ENCODE measurements at places on chromosomes 5 and 9. TPM values are rescaled to one million over a fixed set of nuclear protein-coding genes. Genes with fewer than 3 reads are reported as not detected.

The MSX2 gene
- 0.61 TPM for total RNA-seq

The GPR151 gene
- not detected for total RNA-seq

DNA sequence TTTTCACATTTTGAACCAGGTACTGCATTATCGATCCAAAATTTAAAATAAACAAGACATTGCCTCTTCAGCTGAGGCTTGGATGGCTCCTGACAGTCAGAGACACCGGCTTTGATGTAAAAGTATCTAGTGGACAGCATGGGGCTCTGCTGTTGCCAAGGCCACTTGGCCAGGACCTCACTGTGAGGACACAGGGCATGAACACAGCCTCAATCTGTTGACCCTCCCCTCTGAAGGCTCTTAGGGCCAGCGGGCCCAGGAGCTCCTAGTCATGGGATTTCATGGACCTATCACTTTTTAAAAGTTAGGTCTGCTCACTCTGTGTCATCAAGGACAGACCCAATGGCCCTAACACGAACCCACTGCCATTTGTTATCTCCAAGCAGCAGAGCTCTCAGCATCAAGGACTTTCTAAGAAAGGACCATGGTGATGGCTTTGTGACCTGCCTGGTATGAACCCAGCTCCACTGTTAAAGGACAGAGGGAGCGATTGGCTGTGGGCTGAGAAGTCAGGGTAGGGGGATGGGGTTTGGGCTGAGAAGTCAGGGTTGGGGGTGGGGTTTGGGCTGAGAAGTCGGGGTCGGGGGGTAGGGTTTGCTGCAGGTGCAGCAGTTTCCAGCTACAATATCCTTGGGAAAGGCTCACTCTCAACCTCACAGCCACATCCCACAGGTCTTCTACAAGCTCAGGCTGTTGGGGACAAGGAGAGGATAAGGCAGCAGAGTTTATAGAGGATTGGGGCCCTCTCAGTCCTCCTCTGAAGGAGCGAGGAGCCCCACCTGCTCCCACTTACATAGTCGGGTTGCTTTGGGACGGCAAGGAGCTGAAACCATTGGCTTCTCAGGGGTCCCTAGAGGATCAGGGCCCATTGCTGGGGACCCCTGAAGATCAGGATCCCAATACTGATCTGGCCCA lies 146.8 kb downstream of the BARX1 start:
- no peak overlapping the region for H3K4me3 ChIP-seq
- DNase-seq = no peak
- no peak overlapping the region for H3K27ac ChIP-seq
- no peaks in the 10 kb centered on the region for H3K4me1 ChIP-seq

The GLDC gene
- 0.18 TPM for total RNA-seq

The LCNL1 gene
- total RNA-seq = 1.1 TPM

The TAF11L5 gene
- total RNA-seq = not detected

GRCh38 chr5:68225911-68226545 lies 10.5 kb downstream of the PIK3R1 start:
- no peak for DNase-seq
- peaks cover 21% of the 10 kb centered on the region for H3K36me3 ChIP-seq
- peak overlapping the region; percentile 8 for H3K4me3 ChIP-seq
- no peaks in the 10 kb centered on the region for H3K27me3 ChIP-seq
- H3K4me1 ChIP-seq = peaks cover 10% of the 10 kb centered on the region

DNA sequence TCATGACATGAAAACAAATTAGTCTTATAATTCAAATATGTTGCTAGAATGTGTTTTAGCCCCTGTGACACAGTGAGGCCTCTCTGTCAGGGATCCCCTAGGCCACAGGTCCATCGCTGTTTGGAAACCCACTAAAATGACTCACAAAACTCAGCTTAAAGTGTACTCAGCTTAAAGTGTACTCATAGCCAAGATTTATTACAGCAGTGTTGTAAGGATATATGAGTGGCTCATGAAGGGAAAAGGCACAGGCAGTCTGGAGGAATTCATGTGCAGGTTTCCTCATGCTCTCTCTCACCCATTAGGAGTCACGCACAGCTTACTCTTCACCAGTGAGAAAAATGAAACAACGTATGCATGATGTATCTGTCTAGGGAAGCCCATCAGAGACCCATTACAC lies 24.4 kb upstream of the TGFBI start:
- DNase-seq = no peak
- no peaks in the 10 kb centered on the region for H3K36me3 ChIP-seq
- no peaks in the 10 kb centered on the region for H3K4me1 ChIP-seq
- H3K27me3 ChIP-seq = peaks cover 6% of the 10 kb centered on the region

DNA sequence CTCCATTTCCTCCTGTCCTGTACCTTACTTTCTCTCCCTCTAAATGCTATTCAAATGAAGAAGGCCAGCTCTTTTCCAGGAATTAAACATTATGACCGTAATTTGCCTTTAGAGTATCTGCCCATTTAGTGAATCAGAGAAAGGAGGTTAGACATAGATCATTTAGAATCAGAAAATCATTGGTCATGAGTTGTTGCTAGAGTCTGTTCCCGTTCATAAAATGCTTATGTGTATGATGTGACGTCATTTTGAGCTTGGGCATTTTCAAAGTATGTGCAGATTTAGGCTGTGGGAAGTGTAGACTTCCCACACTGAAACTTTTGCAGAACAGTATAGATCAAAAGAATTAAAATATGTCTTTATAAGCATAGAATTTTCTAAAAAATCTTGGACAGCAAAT lies 163.0 kb downstream of the ALDH1A1 start:
- no peaks in the 10 kb centered on the region for H3K36me3 ChIP-seq
- H3K4me3 ChIP-seq = no peak overlapping the region
- no peaks in the 10 kb centered on the region for H3K4me1 ChIP-seq

DNA sequence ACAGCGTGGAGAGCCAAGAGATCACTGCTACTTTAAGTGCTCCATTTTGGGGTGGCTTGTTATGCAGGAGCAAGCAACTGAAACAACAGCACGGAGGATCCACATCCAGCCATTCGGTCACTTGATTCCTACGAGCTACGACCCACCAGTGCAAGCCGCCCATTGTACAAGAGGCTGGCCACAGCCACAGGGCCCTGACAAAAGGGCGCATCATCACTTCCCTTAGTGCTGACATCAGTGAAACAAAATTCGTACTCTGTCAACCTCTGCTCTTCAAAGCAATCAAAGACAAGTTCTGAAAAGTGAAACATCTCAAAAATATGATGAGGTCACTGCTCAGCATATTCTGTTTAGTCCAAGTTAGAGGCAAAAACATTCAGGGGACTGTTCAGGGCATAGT lies 168.4 kb downstream of the GADD45G start:
- DNase-seq = no peak
- no peak overlapping the region for H3K4me3 ChIP-seq
- no peak overlapping the region for H3K27ac ChIP-seq

- DNase-seq = no peak
- H3K4me3 ChIP-seq = no peak overlapping the region
- H3K27ac ChIP-seq = no peak overlapping the region
- H3K27me3 ChIP-seq = no peaks in the 10 kb centered on the region
- H3K36me3 ChIP-seq = peaks cover 76% of the 10 kb centered on the region
These were observed 15.7 kb upstream of the C5orf34 start for GRCh38 chr5:43530648-43531047.

GRCh38 chr9:132575005-132575609 lies 7.3 kb upstream of the BARHL1 start:
- DNase-seq = peak; percentile 83
- no peaks in the 10 kb centered on the region for H3K4me1 ChIP-seq
- H3K27me3 ChIP-seq = peaks cover 37% of the 10 kb centered on the region
- no peak overlapping the region for H3K4me3 ChIP-seq
- no peak overlapping the region for H3K27ac ChIP-seq

The FSTL4 gene
- total RNA-seq = 1.6 TPM

- DNase-seq = no peak
- no peak overlapping the region for H3K27ac ChIP-seq
- H3K36me3 ChIP-seq = no peaks in the 10 kb centered on the region
- peaks cover 100% of the 10 kb centered on the region for H3K27me3 ChIP-seq
- H3K4me3 ChIP-seq = no peak overlapping the region
These were observed 1.8 kb downstream of the MCIDAS start for GRCh38 chr5:55225346-55225745.

- no peaks in the 10 kb centered on the region for H3K27me3 ChIP-seq
- no peak overlapping the region for H3K27ac ChIP-seq
- H3K4me3 ChIP-seq = no peak overlapping the region
- peak; percentile 33 for DNase-seq
- H3K4me1 ChIP-seq = peaks cover 4% of the 10 kb centered on the region
- no peaks in the 10 kb centered on the region for H3K36me3 ChIP-seq
These were observed 330.1 kb downstream of the ADAMTS6 start for GRCh38 chr5:65151614-65152013.

The IFNA13 gene
- total RNA-seq = not detected

DNA sequence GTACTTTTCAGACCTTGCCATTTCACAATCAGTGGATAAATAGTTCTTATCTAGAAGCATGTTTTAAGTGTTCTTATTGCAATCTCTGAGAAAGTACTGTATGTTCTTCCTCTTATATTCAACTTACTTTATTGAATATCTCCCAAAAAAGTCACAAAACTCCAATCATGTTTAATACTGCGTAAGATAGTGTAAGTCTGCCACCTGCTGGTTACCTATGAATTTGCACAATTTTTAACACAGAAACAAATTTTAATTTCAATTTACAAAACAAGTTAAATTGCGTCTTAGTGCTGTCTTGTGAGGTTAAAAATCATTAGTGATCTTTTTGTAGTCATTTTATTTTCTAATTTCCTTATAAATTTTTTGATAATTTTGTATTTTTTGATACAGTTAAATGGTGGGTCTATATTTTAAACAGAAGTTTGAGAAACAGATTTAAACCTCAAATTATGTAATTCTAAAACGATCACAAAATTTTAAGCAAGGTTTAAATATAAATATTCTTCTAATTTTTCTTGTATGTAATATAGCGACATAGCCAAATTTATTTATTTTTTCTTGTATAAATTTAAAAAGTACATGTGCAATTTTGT lies 115.8 kb downstream of the EMB start:
- no peak overlapping the region for H3K27ac ChIP-seq
- H3K4me1 ChIP-seq = peaks cover 4% of the 10 kb centered on the region
- no peak overlapping the region for H3K4me3 ChIP-seq
- peak; percentile 2 for DNase-seq
- H3K27me3 ChIP-seq = no peaks in the 10 kb centered on the region

The LCN12 gene
- total RNA-seq = 16.6 TPM

- H3K27me3 ChIP-seq = no peaks in the 10 kb centered on the region
- no peaks in the 10 kb centered on the region for H3K4me1 ChIP-seq
- no peak for DNase-seq
These were observed 116.4 kb downstream of the MYO10 start for GRCh38 chr5:16819522-16820167.

- no peaks in the 10 kb centered on the region for H3K4me1 ChIP-seq
- no peaks in the 10 kb centered on the region for H3K27me3 ChIP-seq
- H3K4me3 ChIP-seq = no peak overlapping the region
- DNase-seq = no peak
- H3K36me3 ChIP-seq = no peaks in the 10 kb centered on the region
These were observed 647.8 kb downstream of the TAF11L14 start for GRCh38 chr5:18281947-18282581.

GRCh38 chr9:85534340-85534739 lies 207.4 kb downstream of the AGTPBP1 start:
- no peak overlapping the region for H3K27ac ChIP-seq
- H3K4me1 ChIP-seq = no peaks in the 10 kb centered on the region
- H3K4me3 ChIP-seq = no peak overlapping the region
- H3K27me3 ChIP-seq = no peaks in the 10 kb centered on the region
- DNase-seq = no peak
- H3K36me3 ChIP-seq = no peaks in the 10 kb centered on the region

DNA sequence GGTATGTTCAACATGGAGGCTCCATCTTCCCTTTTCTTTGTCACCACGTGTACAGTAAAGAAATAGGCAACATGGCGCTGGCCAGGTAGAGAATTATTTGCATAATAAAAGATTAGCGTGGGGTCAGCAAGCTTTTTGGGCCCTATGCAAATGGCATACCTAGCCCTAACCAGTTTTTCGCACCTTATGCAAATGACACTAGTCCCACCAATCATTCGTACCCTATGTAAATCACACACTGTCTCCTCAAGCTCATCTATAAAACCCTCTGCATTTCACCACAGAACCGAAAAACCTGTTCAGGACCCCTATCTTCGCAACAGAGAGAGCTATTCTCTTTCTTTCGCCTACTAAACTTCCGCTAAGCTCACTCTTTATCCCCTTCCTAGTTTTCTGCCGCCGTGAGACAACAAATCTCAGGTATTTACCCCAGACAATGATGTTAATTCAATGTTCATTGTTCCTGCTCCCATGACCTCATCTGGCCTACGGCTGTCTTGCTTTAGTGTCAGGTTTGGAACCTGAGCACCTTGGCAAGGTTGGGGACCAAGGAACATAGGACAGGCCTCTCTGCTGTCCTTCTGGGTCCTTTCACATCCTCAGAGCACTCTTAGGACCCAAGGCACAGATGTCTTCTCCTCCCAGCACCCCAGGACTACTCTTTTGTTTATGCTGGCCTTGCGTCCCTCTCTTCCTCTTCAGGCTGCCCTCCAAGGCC lies 180.7 kb upstream of the RAI14 start:
- no peaks in the 10 kb centered on the region for H3K27me3 ChIP-seq
- no peaks in the 10 kb centered on the region for H3K4me1 ChIP-seq
- H3K27ac ChIP-seq = no peak overlapping the region
- no peaks in the 10 kb centered on the region for H3K36me3 ChIP-seq
- H3K4me3 ChIP-seq = no peak overlapping the region

DNA sequence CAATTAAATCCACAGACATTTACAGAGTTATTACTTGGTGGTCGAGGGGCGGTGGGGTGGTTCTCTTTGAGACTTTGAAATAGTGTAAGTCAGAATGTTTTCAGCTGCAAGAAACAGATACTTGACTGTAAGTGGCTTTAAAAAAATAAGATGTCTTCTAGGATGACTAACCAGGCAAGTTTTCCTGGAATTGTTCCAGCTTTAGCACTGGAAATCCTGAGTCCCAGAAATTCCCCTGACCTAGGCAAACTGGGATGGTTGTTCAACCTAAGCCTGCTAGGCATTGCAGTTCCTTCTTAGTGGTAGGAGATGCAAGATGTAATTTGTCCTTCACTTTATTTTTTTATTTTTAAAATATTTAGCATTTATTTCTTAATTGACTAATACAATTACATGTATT lies 169.5 kb upstream of the POC5 start:
- no peak overlapping the region for H3K27ac ChIP-seq
- H3K36me3 ChIP-seq = no peaks in the 10 kb centered on the region
- DNase-seq = no peak
- H3K4me3 ChIP-seq = no peak overlapping the region
- no peaks in the 10 kb centered on the region for H3K4me1 ChIP-seq

- H3K4me3 ChIP-seq = no peak overlapping the region
- H3K36me3 ChIP-seq = no peaks in the 10 kb centered on the region
- no peaks in the 10 kb centered on the region for H3K4me1 ChIP-seq
- no peak overlapping the region for H3K27ac ChIP-seq
- H3K27me3 ChIP-seq = no peaks in the 10 kb centered on the region
These were observed 15.5 kb upstream of the CCNJL start for GRCh38 chr5:160327818-160328217.

All from adrenal gland (tissue), 19 donors.